ENCODE measurements at places on chromosomes 3 and 15. TPM values are rescaled to one million over a fixed set of nuclear protein-coding genes. Genes with fewer than 3 reads are reported as not detected.

CHRFAM7A gene
- 4.4 TPM for total RNA-seq

DYNLT2B gene
- total RNA-seq = 19.5 TPM

- no peak for DNase-seq
- H3K36me3 ChIP-seq = no peaks in the 10 kb centered on the region
- H3K4me3 ChIP-seq = no peak overlapping the region
- H3K27ac ChIP-seq = no peak overlapping the region
- H3K27me3 ChIP-seq = no peaks in the 10 kb centered on the region
These were observed 32.4 kb upstream of the DYNC1LI1 start for GRCh38 chr3:32603064-32603463.

OXTR gene
- total RNA-seq = 48.8 TPM

Data from chondrocyte (in vitro differentiated cells).